ENCODE measurements at places on chromosomes 6 and 20.
A peak's percentile ranks its signal among the peaks of the same experiment; 100 is the strongest.

- DNase-seq: no peak
Measured at GRCh38 chr20:54092021-54092420, 21.6 kb upstream of the BCAS1 start.

- DNase-seq: no peak
Measured at GRCh38 chr6:126100386-126100785, 114.0 kb downstream of the TRMT11 start.

DNA sequence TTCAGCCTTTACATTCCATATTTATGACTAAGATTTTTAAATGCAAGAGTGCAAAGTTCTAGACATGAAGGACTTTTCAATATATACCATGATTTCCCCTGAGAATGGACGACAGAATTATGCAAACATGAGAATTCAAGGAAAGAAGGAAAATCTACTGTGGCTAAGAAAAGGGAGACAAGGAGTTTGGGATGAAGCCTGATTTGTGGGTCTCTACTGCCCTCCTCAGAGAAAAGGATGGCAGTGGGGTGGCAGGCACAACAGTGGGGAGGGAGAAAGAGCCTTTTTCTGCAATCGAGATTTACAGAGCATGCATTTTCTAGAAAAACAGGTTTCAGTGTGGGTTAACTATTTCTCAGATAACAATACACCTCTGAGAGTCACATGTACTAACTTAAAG is 466.9 kb upstream of the NRSN1 start:
- peak; percentile 42 for DNase-seq

DNA sequence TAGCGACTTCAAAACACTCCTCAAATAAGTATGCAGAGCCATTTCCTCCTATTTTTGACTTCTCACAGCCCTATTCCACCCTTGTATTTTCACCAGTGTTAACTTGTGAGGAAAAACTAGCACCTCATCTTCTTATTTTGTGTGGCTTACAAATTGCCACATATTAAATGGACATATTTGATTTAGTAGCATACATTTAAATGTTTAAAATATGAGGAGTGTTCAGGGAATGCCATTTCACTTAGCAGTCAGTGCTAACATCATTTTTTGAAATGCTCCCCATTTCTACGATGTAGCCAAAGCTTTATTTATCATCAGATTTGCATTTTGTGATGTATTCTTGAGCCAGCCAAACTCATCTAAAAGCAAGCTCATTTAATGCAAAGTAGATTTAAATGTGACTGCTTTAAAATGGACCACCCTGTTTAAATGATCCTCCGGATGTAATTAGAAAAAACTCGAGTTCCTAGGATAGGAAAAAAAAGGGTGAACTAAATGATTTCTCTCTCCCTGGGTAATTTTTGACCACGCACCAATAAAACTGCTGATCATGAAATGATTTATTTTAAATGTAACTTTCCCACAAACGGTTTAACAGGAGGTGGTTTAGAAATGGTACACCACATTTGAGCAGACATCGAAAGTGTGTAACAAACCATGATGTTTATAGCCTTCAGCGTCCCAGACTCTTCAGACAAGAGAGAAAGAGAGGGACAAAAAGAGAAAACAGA is 172.6 kb downstream of the CD83 start:
- DNase-seq: no peak

GRCh38 chr20:11188843-11189603 is 515.2 kb upstream of the JAG1 start:
- no peak for DNase-seq

DNA sequence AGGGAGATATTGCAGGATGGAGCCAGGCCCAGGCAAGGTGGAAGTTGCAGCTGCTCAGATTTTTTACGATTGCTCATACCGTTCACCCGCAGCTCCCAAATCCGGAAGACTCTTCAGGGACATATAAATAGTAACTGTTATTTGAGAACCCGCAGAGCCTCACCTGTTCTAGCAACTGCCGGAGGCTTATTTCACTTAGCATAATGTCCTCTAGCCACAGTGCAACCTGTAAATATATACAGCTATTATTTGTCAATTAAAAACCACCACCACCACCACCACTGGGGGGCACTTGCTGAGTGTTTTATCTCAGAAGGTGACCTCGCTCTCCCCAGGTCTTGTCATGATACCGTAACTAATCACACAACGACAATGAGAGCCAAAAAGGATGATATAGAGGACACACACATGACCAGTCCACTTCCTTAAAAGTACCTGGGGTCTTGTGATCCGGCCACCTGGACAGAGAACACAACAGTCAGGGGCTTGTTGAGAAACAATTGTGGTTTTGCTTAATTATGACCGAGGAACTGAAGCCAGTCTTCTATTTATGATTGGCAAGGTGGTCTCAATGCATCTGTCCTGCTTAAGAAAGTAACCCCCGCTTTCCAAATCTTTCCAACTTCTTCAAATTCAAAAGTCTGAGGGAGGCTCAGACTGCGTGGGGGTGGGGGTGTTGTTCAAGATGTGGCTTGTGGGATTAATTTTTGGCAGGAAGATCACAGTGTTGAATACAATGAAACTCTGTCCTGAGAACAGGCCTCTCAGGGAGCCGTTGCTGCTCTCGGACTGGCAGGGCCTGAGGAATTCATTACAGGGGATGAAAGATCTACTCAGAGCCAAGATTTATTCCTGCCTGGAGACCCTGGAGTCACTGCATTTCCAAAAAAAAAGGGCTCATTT is 107.7 kb upstream of the PRND start:
- DNase-seq: peak; percentile 36

DNA sequence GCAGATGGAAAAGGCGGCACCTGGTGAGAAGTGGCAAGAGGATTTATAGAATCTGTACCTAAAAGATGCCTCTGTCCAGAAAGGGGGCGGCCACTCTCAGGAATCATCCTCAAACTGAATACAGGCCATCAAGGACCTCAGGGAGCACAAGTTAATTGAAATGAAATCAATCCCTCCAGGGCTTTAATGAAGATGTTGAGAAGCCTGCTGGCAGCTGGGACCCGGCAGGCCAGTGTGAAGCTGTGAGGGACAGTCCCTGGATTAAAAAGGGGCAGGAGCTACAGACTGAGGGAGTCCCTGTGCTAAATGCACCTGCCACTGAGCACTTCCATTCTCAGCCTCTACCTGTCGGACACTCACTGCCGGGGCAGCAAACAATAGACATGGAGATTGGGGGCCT is 107.7 kb upstream of the GGTLC1 start:
- DNase-seq: no peak

Measured in small intestine (tissue), 16 donors.